ENCODE measurements at places on chromosomes 1 and 21.

GRCh38 chr1:247906504-247907047 is 11.2 kb downstream of the OR2W3 start:
- DNase-seq: no peak

GRCh38 chr1:110135666-110136065 is 14.6 kb upstream of the SLC6A17 start:
- no peak for DNase-seq

- no peak for DNase-seq
Measured at GRCh38 chr1:114093624-114094362, 59.9 kb downstream of the SYT6 start.

DNA sequence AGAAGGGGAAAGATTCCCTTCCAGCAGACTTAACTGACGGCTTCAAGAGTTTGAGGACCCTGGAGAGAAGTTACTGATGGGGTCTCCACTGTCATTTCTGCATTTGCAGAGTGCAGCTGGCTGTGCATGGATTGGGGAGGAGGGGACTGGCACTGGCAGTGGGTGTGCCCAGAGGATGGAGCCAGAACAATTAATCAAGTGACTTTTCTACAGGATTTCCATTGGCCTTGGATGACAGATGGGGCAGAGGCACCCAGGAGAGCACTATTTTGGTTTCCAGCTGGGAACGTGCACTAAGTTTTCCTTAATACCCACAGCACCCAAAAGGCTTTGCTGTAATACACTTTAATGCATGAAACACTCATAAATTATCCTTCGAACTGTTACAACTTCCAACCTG is 1.3 kb downstream of the NGF start:
- no peak for DNase-seq

- no peak for DNase-seq
Measured at GRCh38 chr1:171204296-171204695, 19.2 kb downstream of the FMO2 start.

DNA sequence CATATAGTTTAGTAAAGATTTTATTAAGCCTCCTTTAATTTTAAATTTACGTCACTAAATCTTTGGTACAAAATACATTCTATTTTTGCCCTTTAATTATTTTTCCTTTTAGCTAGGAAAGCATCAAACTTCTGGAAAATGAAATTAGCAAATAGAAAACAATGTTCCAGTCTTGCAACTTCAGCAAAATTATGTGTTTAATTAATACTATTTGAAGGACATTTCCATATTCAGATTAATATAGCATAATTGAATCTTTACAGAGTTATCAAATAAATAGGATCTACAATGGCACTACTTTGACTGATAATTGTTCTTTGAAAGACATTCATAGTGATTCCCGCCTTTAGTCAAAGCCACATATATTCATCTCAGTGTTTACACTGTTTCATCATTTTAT is 904.2 kb downstream of the KCNT2 start:
- no peak for DNase-seq

DNA sequence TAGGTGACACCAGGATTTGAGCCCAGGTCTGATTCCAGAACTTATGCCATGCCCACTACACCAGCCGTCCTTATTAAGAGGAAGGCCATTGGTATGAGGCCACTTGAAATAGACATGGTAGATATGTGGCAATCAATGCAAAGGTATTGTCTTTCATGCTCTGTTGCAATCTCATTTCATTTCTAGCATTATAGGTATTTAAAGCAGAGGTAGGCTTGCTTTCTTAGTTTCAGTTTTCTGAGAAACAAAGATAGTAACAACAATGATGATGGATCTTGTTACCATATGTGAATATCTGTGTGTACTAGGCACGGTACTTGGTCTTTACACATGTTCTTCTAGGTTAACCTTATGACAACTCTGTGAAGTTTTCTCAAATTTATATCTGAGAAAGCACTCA is 113.1 kb downstream of the FGGY start:
- no peak for DNase-seq

DNA sequence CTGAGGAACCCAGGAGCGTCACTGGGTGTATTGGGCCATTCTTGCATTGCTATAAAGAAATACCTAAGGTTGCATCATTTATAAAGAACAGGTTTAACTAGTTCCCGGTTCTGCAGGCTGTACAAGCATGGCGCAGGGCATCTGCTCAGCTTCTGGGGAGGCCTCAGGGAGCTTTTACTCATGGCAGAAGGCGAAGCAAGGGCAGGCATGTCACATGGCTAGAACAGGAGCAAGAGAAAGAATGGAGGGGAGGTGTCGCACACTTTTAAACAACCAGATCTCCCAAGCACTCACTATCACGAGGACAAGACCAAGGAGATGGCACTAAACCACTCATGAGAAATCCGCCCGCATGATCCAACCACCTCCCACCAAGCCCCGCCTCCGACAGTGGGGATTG is 65.2 kb downstream of the PSMG1 start:
- no peak for DNase-seq

DNA sequence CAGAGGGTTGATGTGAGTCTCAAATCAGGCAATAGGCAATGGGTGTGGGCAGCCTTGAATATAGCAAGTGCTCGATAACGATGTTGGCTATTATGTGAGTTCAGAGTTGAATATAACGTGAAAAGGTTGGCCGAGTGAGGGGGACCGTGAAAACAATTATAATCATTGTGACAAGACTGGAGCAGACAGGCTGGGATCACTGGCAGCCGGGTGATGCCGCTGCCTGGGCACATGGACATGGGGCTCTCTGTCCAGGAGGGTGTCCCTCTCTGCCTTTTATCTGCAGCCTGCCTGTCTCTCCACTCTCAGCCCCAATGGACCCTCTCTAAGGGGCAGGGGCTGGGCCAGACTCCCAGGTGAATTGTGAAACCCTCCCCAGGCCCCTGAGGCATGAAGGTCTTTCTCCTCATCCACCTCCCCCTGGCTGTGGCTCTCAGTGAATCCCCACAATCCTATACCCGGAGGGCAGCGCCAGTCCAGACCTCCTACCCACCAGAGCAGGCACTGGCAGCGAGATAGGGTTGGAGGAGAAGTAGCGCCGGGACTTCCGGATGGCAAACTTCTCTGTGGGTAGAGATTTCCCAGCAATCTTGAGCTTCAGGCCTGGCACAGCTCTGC is 36.4 kb downstream of the TTC39A start:
- no peak for DNase-seq

Data from activated T-helper 1 cell treated with anti-CD3 and anti-CD28 coated beads, Interleukin-12 subunit alpha, Interleukin-12 subunit beta, Interleukin-2, Interleukin-4 antibody, amounts not matched to agents 30 ng/mL and 10 ng/mL and 1 ng/mL, durations not matched to agents 14 hours and 24 hours and 36 hours (primary cell).